ENCODE measurements at places on chromosomes 3 and 15. TPM values are rescaled to one million over a fixed set of nuclear protein-coding genes. Genes with fewer than 3 reads are reported as not detected.

The TRPM1 gene
- total RNA-seq: not detected

The TIGIT gene
- 1.1 TPM for total RNA-seq

- DNase-seq: no peak
Measured at GRCh38 chr3:104676241-104676640, 690.5 kb upstream of the ALCAM start.

GRCh38 chr3:21839592-21839991, 88.6 kb upstream of the ZNF385D start:
- no peak for DNase-seq

GRCh38 chr3:31255007-31255581, 277.6 kb upstream of the STT3B start:
- DNase-seq: no peak

GRCh38 chr3:67312155-67312554, 314.0 kb downstream of the KBTBD8 start:
- DNase-seq: no peak
